ENCODE measurements at places on chromosomes 6 and 20.

DNA sequence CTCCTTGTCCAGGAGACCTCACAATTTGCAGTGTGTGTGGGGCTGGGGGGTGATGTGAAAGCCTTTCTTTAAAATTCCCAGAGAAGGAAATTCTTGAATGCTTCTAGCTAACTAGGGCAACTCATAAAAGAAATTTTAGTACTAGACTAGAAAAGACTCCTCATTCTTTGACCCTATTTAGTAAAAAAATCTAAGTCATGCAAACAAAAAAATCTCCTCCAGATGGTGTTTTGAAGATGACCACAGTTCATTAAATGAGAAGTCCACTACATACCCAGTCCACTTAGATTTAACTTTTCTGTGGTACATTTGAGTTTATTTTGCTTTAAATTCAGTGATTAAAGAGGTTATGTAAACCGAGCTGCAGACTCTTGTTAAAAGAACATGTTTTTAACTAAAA is 67.5 kb downstream of the NDUFAF5 start:
- H3K27ac ChIP-seq, result no peak overlapping the region
- no peaks in the 10 kb centered on the region for H3K4me1 ChIP-seq
- no peak overlapping the region for H3K4me3 ChIP-seq
- no peaks in the 10 kb centered on the region for H3K36me3 ChIP-seq
- no peak for DNase-seq

GRCh38 chr20:17625246-17626051 is 55.6 kb downstream of the DSTN start:
- peaks cover 8% of the 10 kb centered on the region for H3K36me3 ChIP-seq
- peaks cover 4% of the 10 kb centered on the region for H3K4me1 ChIP-seq
- H3K4me3 ChIP-seq, result no peak overlapping the region
- peak overlapping the region; percentile 1 for H3K27ac ChIP-seq
- H3K27me3 ChIP-seq, result no peaks in the 10 kb centered on the region
- DNase-seq, result no peak

DNA sequence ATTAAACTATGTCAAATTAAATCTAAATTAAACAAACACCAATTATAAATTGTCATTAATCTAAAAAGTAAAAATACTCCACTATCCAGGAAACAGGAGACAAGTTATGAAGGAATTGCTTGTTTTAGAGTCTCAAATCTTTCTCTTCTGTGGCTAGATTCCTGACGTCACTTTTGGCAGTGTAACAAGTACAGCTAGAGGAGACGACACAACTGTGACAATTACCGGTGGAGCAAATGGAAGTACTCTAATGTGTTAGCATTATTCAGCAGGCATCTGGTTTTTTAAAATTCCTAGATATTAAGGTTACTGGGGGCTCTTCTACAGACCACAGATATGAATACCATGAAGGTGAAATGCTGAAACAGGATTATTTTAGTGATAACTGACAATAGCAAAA is 1042.7 kb downstream of the EPHA7 start:
- no peaks in the 10 kb centered on the region for H3K27me3 ChIP-seq
- no peaks in the 10 kb centered on the region for H3K4me1 ChIP-seq
- H3K27ac ChIP-seq, result no peak overlapping the region
- DNase-seq, result no peak

- peak overlapping the region; percentile 35 for H3K4me3 ChIP-seq
- H3K27me3 ChIP-seq, result no peaks in the 10 kb centered on the region
- DNase-seq, result no peak
- peaks cover 56% of the 10 kb centered on the region for H3K4me1 ChIP-seq
Measured at GRCh38 chr20:53750827-53751619, 157.4 kb upstream of the ZNF217 start.

DNA sequence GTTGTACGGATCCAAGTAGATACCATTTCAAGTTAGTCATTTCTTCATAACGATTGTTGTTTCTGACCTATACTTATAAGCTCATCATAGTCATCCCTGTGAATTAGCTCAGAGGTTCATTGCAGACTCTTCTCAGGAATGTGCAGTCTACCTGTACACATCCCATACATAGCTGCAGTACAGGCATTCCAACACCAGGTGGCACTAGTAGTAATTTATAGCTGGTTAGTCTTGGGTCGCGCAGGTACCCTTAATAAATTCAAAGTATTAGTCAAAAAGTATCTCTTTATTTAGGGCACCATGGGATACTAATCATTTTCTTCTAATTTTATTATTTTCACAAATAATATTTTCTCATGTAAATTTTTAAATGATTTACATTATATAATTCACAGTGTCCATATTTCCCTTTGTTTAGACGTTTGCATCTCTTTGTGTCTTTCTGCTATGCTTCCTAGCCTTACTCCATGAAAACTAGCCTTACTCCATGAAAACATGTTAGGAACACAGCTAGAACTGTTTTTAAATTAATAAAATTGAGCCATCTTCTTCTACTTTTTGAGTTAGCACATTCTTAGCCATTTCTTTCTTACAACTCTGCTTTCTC is 128.6 kb upstream of the FAM83B start:
- DNase-seq, result no peak
- H3K4me3 ChIP-seq, result no peak overlapping the region
- no peak overlapping the region for H3K27ac ChIP-seq
- H3K36me3 ChIP-seq, result no peaks in the 10 kb centered on the region
- H3K4me1 ChIP-seq, result peaks cover 10% of the 10 kb centered on the region
- no peaks in the 10 kb centered on the region for H3K27me3 ChIP-seq

Data from type B pancreatic cell (in vitro differentiated cells).